ENCODE measurements at places on chromosomes 3 and 15. TPM values are rescaled to one million over a fixed set of nuclear protein-coding genes. Genes with fewer than 3 reads are reported as not detected.

The C3orf20 gene
- not detected for total RNA-seq

The CCR4 gene
- total RNA-seq = not detected

The APBA2 gene
- 0.32 TPM for total RNA-seq

The PLA2G4E gene
- total RNA-seq = 0.26 TPM

The PRR23B gene
- not detected for total RNA-seq

The RLBP1 gene
- not detected for total RNA-seq

The GAP43 gene
- total RNA-seq = 1.0 TPM

The RMDN3 gene
- total RNA-seq = 18.8 TPM

The CD200 gene
- 2.8 TPM for total RNA-seq

The HDC gene
- not detected for total RNA-seq

The NR1I2 gene
- total RNA-seq = 0.18 TPM

The FBN1 gene
- 101 TPM for total RNA-seq

The SPINT1 gene
- total RNA-seq = 0.74 TPM

The CYP19A1 gene
- 1.3 TPM for total RNA-seq

The TERB2 gene
- not detected for total RNA-seq

The SIDT1 gene
- 1.9 TPM for total RNA-seq

The ATP8B4 gene
- total RNA-seq = 4.2 TPM

The SPINK8 gene
- not detected for total RNA-seq

The CFAP100 gene
- not detected for total RNA-seq

The CP gene
- total RNA-seq = 11.0 TPM

The SMCO1 gene
- total RNA-seq = 28.4 TPM

The CACNA1D gene
- 10.7 TPM for total RNA-seq
